ENCODE measurements at places on chromosomes 5 and 9.

DNA sequence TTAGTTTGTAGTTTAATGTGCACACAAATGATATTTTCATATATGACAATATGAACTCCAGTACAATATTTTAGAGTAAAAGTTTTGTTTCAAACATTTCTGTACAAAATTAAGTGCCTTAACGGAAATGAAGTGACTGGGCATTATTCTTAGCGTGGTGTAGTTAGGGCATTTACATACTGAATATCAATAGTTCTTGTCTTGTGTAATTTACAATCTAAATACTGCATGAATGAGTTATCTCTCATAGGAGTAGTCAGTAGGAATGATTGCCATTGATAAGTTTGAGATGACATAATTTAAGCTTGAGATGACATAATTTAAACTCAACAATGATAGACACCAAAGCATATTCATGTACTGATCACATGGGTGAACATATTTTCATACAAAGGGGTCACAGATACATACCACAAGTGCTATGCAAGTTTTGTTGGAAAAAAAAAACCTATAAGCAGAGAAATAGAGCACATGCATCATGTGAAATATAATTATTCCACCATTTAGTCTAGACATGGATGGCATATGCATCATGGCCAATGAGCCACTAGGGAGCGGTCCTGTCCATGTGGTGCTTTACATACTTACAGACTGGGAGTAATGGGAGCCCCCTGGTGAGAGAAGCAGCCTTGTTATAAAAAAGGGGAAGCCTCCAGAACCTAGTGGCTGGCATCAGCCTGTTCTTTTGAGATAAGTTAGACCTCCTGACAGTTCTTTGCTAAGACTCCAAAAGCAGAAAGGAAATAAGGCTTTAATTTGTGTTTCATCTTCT lies 1523.9 kb downstream of the MAT2B start:
- no peak for DNase-seq

DNA sequence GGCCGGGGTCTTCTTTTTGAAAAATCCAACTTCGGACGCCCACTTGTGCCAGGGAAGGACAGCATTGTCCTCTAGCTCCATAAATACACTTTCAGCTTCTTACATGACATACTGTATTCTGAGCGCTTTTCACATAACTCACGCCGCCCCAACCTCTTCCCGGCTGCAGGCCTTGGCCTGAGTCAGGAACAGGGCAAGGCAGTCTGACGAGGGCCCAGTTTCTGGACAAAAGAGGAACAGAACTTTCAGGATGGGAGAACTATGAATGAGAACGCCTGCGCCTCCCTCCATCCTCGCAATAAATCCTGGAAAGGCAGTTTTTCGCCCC lies 650 bp downstream of the DCTN4 start:
- DNase-seq, result no peak

DNA sequence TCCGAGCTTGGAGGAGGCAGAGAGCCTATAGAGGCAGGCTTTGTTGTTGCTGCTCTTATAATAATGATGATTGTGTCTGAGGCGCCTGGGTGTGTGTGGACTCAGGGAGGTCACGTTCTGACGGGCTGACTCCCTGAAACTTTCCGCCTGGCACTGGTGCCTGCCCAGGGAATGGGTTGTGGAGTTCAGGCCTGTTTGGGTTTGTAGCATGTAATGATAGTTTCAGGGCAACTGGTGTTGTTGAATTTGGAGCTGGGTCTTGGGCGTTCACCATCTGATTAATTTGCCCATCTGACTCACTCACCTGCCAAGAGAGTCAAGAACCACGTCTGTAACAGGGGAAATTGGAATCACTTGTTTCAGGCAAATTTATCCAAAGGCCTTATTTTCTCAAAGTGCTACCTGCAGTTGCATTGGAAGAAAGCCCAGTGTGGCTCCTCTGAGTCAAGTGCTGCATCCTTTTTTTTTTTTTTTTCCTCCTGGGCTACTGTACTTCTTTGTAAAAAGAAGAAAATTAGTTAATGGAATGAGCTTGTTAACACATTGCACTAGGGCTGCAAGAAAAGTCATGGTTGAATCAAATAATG lies 386.5 kb downstream of the GADD45G start:
- DNase-seq, result no peak

DNA sequence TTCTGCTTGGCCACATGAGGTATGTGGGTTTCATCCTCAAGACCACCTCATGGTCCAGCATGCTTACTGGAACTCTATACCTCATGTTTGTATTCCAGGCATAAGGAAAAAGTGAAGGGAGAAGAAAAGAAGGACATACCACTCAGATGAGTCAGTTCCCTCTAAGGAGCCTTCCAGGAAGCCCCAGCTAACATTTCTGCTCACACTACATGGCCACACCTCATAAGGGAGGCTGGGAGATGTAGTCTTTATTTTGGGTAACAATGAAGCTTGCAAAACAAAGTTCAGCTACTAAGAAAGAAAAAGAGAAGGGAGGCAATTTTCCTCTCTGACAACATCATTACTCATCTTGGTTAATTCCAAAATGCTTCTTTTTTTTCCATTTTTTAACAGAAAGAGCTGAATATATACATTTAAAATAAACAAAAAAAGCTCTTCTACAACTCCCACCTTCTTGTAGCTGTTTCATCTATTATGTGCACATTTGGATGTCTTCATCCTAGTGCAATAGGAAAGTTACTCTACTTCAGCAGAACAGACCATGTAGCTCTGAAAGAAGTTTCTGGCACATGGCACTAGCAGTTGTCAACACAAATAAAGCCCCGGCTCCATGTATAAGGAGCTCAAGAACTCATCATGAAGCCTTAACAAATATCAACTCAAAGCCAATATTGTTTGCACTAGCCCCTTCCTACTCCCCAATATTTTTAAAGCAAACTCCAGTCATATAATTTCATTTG lies 123.6 kb upstream of the CCDC112 start:
- DNase-seq, result no peak

DNA sequence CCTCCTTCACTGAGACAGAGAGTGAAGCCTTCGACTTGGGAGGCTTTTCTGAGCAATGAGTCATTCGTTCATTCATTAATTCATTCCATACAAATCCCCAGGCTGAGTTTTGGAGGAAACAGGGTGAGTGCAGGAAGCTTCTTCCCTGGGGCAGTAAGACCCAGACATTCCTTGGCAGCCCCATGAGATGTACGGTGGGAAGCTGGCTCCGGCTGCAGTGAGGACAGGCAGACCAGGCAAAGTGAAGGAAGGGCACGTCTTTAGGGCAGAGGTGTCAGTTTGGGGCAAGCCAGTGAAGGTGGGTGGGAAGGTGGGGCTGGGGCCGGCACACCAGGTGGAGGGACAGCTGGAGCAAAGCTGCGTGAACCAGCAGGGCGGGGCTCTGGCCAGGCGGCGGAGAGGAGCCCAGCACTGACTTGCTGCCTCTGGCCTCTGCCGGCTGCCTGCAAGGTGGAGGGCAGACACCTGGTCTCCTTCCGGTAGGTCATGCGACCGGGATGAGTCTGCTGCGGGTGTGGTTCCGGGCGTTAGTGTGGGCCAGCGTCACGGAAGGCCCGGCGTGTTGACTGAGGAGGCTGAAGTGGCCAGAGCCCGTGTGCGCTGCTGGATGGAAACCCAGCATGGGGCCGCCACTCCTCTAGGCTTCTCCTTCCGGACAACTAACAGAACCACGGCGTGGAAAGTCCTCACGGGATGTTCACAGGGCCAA lies 16.6 kb downstream of the OLFM1 start:
- no peak for DNase-seq

GRCh38 chr5:22541037-22541436 lies 312.1 kb downstream of the CDH12 start:
- DNase-seq, result no peak

GRCh38 chr5:102937894-102938293 lies 182.0 kb downstream of the GIN1 start:
- no peak for DNase-seq

Data from stimulated activated CD4-positive, alpha-beta T cell treated with anti-CD3 and anti-CD28 coated beads, Interleukin-1b, Interleukin-23, amount 100 ng/mL, for 1 hour (primary cell).